ENCODE measurements at places on chromosomes 7 and 10.
A peak's percentile ranks its signal among the peaks of the same experiment; 100 is the strongest.

DNA sequence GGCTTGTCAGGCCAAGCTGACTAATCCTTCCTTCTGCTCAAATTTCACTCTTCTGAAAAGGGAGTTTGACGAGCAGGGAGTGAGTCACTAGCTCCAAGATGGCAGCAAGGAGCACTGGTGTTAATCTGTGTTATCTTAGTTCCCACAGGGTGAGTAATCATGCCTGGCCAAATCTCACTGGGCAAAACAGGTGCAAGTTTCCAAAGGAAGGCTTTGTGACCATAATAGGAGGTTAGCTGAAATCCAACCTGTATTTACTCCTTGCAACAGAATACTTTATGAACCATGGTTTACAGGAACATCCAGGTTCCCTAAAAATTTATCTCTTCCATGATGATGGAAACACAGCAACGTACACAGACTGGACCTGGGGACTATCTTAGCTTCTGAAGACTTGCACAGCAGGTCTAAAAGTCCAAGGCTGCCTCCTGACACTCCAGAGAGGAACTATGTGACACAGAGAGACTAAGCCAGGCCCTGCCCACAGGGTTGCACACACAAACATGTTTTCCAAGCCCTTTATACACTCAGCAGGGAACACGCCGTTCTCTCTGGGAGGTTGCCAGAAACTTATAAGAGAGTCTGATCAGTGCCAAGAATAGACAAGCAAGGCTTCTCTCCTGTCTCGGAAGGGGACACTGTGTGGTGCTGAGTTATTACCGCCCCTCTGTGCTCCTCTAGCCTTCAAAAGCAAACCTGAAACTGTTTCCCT lies 46.3 kb downstream of the PDK4 start:
- no peak for DNase-seq

- no peak for DNase-seq
Measured at GRCh38 chr7:43467406-43467805, 115.5 kb upstream of the STK17A start.

DNA sequence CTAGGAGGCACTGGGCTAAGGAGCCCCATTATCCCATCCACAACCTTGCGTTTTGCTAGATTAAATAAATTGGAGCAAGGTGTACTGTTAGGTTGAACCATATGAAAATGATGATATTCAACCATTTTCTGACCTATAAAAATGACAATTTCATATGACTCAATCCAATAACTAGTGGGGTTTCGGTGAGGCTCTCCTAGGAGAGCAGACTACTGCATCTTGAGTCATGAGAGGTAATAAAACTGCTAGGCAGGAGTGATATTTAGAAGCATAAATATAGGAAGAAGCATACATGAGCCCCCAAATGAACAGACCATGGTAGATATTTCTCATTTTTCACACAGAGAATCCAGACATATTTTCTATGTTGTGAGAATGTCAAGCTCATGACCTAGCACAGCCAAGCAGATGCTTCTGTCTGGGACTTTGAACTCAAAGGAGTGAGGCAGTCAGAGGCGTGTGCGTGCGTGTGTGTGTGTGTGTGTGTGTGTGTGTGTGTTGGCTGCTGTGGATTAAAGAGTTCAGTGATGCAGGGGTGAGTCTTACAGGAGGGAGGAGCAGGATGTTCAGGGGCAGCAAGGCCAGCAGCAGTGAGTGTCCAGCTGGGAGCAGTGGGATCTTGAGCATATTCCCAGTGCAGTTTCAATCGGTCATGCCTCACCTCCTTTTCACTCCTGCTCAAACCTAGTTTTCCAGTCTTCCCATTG lies 17.8 kb upstream of the WDR11 start:
- DNase-seq: no peak

GRCh38 chr10:122504610-122504950 lies 43.2 kb downstream of the HTRA1 start:
- DNase-seq: no peak

DNA sequence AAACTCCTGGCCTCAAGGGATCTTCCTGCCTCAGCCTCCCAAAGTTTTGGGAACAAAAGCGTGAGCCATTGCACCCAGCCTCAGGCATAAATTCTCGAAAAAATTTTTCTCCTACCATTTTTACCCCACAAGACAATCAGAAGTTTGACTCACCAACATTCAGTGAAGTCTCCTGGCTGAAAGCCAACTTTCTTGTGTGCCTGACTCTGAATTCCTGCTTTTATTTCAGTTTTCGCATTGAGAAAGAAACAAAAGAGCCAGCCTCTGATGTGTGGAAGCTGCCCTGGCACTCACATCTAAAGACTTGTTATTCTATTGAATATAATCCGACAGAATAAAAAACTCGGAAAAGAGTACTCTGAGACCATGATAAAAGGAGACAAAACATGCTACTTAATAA lies 402.9 kb downstream of the MAGI2 start:
- no peak for DNase-seq

- no peak for DNase-seq
Measured at GRCh38 chr10:6321880-6322279, 119.1 kb downstream of the PFKFB3 start.

DNA sequence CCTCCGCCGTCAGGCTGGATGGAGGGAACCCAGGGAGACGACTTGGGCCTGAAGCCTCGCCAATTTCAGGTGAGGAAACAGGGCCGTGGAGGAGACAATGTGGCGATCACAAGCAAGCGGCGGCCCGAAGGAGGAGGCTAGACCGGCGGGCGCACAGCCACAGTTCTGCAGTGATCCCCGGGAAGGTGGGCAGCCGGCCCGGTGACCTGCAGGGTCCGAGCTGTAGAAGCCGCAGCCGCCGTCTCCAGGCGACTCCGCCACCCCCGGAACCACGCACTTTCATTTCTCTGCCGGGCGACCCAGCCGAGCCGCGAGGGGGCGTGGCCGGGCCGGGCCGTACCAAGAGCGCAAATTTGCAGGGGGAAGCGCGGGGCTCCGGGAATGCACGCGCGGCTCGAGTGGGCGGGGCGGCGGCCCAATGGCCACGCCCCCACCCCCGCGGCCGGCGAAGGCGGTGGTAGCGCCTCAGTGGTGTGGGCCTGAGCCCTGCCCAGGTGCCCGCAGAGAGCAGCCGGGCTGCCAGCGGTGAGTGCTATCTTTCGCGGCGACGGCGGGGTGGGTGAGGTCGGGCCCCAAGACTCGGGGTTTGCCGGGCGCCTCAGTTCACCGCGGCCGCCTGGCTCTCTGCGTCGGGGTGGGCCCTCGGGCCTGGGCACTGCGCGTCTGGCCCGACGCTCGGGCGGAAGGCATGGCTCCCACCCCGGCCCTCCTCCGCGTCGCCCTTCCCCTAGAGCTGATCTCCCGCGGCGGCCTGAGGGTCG lies at the start of gene POR:
TSS of gene POR (plus strand) at position 501 of the 761 bp plus-strand sequence. CDS start 38,847 bp downstream, outside the sequence.
- DNase-seq: peak; percentile 81

DNA sequence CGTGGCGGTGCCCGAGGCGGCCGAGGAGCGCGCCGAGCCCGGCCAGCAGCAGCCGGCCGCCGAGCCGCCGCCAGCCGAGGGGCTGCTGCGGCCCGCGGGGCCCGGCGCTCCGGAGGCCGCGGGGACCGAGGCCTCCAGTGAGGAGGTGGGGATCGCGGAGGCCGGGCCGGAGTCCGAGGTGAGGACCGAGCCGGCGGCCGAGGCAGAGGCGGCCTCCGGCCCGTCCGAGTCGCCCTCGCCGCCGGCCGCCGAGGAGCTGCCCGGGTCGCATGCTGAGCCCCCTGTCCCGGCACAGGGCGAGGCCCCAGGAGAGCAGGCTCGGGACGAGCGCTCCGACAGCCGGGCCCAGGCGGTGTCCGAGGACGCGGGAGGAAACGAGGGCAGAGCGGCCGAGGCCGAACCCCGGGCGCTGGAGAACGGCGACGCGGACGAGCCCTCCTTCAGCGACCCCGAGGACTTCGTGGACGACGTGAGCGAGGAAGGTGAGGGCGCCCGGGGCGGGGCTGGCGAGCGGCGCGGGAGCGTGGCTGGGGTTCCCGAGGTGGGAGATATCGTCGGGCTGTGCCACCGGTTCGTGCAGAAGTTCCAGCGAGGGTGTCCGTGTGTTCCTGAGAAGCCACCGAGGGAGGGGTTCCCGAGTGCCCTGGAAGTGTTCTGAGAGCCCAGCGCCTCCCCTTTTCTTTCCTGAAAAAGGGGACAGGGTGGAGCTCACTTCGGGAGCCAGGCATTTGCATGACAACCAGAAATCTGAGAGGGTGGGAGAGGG lies 495 bp downstream of the EIF3B start:
- DNase-seq: no peak

GRCh38 chr10:17758896-17759295 lies 6.9 kb downstream of the TMEM236 start:
- DNase-seq: no peak

DNA sequence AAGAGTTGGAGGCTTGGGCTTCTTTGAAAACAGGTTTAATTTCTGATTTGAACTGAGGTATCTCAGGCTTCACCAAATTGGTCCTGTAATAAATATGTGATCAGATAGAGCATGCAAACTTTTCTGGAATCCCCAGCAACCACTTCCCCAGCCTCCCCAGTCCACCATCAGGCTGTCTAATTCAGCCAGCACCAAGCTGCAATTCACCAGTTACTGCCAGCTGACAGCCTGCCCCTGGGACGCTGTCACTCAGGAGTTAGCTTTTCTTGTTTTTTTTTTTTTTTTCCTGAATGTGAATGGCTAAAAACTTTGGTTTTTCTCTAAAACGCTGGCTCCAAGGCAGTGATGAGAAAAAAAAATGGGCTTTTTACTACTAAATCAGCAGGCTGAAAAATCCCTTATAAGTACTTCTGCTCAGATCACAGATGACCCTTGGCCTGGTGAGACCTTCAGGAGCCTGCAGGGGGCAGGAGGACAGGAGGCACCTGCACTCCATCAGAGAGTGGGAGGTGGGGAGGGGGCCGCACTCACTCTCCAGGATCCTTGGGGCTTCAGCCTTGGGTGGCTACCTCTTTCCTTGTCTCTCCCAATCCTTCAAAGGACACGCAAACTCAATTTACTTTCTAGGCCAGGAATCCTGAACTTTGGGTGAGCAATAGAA lies 349.4 kb downstream of the GATA3 start:
- DNase-seq: no peak

- no peak for DNase-seq
Measured at GRCh38 chr7:19482628-19483027, 226.2 kb downstream of the POLR1F start.

DNA sequence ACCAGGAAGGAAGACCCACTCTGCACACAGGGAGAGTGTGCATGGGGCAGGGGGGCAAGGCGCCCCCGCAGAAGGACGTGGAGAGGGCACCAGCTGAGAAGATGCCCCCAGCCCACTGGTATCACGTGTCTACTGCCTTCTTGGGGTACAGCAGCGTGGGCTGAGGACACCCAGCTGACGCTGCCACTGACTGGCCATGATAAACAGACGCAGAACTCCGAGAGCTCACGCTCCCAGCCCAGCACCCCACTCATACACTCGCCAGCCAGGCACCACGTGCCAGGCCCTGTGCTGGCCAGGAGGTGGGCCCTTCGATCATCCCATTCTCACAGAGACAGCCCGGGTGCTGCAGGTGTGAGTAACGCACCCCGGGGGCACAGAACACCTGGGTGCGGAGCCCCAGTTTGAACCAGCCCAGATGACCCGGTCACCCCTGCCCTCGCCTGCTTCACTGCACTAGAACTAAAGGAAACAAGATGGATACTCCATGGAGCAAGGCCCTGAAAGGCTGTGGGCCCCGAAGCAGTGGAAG lies 199.8 kb downstream of the MAD1L1 start:
- no peak for DNase-seq

DNA sequence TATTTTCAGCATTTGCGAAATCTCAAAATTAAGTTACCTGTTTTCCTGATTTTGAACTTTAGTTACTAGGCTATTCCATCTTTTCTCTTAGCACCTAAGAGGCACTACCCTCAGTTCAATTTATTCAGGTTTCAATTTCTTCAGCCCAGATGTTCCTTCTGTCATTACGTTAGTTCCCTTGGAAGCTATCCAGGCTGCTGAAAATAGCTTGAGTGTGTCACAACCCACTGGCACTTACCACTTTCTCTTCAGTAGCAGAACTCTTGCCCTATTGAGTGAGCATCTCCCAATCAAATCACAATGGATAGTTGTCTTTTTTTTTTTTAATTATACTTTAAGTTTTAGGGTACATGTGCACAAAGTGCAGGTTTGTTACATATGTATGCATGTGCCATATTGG lies 332.7 kb upstream of the LRGUK start:
- no peak for DNase-seq

GRCh38 chr10:87079106-87079836 lies 15.4 kb downstream of the GLUD1 start:
- DNase-seq: no peak

DNA sequence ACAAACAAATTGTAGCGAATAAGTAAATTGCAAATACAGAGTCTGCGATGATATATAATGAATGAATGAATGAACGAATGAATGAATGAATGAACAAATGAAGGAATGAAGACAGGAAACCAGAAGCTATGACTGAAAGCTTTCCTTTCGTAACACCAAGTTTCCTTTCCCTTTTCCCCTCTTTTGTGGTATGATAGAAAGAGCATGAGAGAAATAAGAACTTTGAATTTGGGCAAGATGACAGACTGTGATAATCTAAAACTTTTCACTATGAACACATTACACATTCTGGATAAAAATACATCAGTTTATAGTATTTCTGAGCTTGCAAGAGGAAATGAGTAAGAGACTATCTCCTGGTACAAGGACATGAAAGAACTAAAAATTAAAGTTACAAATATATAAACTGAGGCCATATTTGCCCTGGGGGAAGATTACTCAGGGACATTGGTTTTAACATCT lies 8.4 kb upstream of the UCN3 start:
- no peak for DNase-seq

DNA sequence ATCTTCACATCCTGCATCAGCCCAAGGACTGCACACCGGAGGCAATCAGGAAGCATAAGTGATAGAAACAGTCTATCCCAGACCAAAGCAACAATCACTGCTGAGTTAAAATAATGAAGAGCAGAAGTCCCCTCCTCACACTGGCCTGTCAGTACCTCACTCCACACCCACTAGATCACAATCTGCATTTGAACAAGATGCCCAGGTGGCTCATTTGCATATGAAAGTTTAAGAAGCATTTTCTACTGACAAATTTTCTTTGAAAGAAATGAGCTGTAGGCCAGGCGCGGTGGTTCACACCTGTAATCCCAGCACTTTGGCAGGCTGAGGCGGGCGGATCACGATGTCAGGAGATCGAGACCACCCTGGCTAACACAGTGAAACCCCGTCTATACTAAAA lies 77.4 kb downstream of the CUL2 start:
- DNase-seq: no peak
